ENCODE measurements at places on chromosomes 4 and X. TPM values are rescaled to one million over a fixed set of nuclear protein-coding genes. Genes with fewer than 3 reads are reported as not detected.

RHOXF2B gene
- not detected for total RNA-seq

GASK1B gene
- 6.4 TPM for total RNA-seq

DNA sequence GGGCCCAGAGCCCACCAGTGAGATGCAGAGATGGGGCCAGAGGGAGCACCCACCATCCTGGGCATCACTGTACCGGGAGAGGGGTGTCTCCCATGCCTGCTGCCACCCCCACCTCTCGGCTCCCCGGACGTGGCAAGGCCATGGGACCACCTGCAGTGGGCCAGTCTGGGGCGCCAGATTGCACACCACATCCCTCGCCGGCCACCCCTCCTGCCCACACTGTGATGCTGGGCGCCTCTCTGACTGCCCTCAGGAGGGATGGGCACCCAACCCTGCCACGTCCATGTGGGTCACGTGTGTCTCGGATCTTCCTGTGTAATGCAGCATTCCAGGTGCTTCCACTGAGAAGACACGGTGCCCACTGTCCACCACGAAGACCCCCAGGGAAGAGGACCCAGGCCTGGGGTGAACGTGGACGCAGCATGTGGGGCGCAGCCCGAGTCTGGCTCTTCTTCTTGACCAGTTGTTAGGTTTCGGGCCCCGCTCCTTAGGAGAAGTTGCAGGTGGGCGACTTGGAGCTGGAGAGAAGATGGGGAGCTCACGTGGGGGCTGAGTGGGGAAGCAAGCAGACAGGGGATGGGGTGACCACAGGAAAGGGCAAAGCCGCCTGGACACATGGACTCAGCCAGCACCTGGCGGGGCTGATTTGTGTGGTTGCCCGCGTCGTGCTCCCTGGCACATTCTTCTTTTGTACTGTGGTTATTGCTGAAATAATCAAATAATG, 47.7 kb downstream of the ZFYVE28 start:
- no peak for DNase-seq

H2BW2 gene
- not detected for total RNA-seq

DNA sequence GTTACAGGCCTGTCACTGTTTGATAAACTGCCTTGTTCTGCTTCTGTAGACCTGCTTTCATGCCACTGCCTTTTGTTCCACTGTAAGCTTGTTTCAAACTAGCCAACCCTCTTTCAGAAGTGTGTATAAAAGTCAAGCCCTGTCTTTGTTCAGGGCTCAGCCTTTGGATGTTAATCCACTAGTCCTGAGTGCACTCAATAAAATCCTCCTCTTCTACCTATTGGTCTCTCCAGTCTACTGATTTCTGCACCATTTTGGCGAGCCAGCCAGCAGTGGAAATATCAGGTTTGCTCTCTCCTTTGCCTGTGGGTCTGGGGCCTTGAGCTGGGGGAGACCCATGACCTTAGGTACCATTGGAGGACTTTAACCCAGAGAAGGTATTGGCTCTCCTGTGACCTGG, 901.6 kb upstream of the NDST4 start:
- no peak for DNase-seq

DNA sequence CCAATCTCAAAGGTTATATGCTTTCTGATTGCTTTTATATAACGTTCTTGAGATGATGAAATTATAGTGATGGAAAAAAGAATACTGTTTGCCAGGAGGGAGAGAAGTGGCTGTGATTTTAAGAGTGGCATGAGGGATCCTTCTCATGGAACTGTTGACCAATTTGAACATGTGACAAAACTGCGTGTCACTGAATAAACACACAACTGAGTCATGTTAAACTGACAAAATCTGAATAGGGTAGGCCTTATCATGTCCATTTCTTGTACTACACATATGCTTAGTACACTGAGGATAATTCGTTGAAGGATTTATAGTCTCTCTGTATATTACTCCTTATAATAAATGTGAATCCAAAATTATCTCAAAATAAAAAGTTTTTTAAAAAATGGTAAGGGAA, 22.2 kb upstream of the HSPA4L start:
- DNase-seq: no peak

- no peak for DNase-seq
Measured at GRCh38 chr4:169275180-169275579, 4.4 kb upstream of the SH3RF1 start.

- DNase-seq: no peak
Measured at GRCh38 chr4:140408974-140409373, 18.5 kb downstream of the CLGN start.

DNA sequence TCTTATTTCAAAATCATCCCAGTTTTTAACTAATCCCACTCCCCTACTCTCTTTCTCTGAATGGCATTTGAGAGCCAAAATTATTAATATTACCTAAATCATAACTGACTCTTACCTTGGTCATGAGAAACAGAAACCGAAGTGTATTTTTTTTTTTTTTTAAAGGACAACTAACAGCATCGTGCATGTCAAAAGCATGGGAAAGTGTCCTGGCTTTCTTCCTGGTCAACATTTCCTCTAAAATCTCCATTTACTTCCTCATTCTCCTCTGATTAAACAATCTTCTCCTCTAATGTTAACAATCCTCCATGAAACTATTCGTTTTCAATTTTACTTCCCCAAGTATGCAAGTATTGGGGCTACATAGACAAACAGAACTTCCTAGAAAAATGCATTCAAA, 2.1 kb upstream of the STS start:
- no peak for DNase-seq

GRCh38 chr4:87461281-87461700, 38.9 kb downstream of the NUDT9 start:
- no peak for DNase-seq

DNA sequence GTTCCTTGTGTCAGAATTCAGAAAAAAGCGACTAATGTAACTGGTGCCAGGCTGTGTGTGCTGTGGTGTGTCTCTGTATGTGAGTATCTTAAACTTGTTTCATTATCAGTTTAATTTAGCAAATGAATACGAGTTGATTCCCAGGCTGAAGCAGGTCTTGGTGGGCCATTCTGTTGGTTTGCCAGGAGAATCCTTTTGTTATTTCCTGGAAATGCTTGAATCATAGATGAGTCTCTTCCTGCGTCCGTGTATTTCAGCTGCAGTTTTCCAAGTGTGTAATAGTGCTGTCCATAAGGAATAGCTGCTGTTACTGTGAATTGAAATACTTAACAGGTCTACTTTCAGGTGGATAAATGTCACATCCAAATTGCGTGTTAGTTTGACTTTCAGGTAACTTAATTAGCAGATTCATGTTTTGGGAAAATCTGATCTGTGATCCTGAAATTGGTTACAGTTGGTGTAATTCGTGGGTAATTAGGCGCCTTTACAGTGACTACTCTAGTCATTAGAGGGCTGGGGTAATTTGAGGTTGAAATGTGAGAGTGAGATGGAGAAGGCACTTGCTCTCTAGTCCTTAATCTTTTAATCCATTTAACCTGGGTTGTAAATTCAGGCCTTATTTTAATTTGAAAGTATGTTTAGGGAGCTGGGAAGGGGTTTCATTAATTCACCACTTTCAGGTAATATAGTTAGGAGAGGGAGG, 23.8 kb downstream of the TMEM131L start:
- no peak for DNase-seq

IGFBP7 gene
- 195 TPM for total RNA-seq

DNA sequence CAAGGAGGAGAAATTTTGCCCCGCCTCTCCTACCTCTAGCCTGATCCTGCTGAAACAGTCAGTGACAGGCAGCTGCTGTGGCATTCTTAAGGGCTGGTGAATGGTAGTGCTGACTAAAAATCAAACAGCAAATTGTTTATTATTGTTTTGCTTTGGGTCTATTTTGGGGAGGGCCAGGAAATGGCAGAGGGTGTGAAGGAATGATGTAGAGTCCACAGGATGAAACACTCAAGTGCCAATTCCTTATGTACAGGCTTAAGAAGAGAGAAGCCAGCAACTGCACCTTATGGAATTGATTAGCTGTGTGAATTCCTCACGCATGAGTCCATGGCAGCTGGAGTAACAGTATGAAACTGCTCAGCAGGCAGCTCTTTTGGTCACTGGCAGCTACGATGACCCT, 39.7 kb downstream of the VEGFC start:
- no peak for DNase-seq

DNA sequence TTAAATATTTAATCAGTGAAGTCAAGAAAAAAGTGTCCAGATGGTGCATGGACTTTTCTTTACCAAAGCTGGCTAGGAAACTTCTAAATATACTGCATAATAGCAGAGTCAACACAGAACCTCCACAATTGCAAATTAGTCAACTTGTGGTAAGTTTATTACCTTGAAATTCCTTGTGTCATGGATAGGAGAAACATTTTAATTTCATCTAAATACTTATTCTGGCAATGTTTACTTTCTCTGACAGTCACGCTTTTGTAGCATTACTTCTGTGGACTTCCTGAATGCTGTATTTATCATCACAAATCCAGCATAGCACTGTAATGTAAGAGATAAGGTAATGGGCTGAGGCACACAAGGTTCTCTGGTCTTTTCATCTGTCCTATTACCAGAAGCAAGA, 2266.1 kb downstream of the PCDH7 start:
- no peak for DNase-seq

DNA sequence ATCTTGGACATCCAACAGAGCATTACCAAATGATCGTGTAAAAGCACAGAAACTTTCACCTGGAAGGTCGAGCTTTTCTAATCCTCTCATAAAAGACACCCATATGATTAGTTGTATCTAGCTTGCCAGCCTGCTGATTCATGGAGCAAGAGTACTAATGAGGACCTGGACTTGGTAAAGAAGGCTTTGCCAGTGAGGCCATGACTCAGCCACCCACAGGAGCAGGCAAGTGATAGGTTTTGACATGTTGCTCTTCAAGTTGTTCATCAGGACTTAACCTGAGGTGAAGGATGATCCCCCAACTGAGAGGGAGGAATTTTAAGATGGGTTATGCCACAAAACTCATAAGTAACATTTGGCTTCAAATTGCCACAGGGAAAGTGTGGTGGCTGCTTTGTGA, 24.7 kb upstream of the EPGN start:
- DNase-seq: no peak

GRCh38 chr4:74654230-74654681, 140.1 kb downstream of the BTC start:
- DNase-seq: peak; percentile 43

GRCh38 chr4:82071951-82072350, 301.8 kb downstream of the HNRNPD start:
- DNase-seq: no peak

DNA sequence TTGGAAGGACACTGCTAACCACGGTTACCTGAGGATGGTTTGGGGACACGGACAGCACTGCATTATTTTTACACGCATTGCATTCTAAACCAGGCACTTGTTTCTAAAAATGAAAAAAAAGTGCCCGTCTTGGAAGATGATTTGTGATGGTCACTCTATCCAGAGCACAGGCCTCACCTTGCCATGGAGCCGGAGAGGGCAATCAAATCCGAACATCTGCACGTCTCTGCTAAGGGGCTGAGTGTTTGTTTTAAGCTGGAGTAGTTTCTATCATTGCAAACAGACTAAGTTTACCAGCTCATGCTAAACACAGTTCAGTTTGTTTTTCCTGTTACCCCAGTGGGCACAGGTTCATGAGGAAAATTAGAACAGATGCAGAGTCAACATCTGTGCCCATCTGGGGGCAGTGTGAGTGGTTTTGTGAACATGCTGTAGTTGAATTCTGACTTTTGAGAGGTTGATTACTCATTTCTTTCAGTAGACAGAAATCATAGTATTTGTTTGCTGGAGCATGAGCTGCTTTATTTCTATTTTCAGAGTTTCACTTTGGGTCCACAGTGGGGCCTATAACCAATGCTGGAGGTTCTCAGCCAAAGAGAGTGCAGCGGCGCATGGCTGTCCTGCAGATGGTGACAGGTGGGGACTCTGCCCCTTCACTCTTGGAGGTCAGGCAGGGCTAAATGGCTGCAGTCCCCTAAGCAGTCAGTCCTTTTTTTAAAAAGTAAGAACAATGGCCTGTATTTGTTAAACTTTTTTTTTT, 65.4 kb upstream of the ENPP6 start:
- DNase-seq: no peak

MORC4 gene
- 11.0 TPM for total RNA-seq

GRCh38 chrX:31608638-31609037, 536.8 kb upstream of the FTHL17 start:
- no peak for DNase-seq
